ENCODE measurements at places on chromosomes 2 and 18.

DNA sequence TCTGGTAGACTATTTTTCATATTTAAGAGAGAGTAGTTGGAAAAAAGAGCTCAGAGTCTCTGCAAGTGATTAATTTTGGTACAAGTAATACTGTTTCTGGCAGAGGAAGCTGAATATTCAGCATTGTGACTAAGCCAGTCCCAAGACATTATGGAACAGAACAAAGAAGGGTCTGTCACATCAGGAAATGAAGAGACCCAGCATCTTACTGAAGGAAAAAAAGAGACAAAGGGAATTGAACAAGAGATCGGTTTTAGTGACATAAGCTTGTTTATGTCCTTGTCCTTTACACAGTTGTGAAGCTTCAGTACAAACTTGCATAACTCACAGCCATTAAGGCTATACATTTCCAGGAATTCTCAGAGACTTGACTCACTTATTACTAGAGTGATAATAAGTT lies 568.5 kb upstream of the SLC8A1 start:
- DNase-seq = no peak

GRCh38 chr2:237527233-237527632 lies 39.1 kb upstream of the PRLH start:
- no peak for DNase-seq

DNA sequence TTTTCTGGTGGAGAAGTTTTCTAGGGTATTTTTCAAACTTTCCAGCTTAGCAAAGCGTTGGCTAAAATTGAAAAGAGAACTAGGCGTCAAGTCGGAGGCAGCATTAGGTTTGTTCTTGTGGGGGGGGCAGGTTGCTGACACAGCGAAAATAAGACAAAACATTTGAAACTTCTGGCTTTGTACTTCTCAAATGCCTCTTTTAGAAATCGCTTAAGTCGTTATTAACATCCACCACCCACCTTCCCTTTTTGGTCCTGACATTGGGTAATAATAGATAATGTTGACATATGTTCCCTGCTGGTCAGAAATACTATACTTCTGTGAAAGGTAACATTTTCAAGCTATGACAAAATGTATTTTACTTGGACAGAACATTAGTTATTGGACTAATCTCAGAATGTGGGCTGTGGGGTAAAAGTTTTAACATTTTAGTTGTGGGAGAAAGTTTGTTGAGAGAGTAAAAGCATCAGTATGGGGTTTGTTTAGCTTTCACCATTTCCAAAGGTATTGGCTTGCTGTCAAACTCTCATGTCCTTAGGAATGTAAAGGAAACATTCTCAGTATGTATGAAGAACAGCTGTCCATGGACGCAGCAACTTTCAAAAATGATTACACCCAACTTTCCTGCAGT lies 88.1 kb upstream of the ZEB2 start:
- DNase-seq = no peak

DNA sequence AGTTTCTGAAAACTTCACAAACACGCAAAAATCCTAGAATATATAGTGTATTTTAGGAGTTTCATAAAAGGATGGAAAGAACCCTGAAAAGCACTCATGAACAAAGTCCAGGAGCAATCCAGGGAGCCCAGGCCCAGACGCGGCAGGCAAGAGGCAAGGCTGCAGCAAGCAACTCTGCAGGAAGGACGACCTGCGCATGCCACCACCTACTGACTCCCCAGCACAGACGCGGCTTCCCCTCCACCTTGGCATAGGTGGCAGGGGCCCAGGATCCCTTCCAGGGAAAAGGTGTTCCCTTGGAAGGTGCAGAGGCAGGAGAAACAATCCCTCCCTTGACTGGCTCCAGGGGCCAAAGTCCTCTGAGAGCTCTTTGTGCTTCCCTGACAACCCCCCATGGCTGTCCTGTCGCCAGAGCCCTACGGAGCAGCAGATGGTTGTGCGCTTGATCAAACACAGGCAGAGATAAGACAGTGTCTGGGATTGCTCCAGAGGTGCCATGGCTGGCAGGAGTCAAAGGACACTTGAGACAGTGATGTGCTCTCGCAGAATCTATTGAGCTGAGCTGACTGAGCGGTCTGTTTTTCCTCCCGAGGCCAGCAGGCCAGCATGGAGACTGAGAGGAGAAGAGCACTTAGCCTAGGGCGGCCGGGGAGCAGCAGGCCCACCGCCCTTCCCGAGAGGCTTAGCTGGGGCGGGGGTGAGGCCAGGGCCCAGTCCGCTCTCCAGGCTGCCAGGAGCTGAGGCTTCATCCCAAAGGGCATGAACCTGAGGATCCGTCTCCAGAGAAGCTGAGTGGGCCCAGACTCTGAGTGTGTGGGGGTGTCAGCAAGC lies 10.8 kb upstream of the AMER3 start:
- no peak for DNase-seq

- DNase-seq = no peak
Measured at GRCh38 chr2:221848286-221848685, 276.2 kb upstream of the EPHA4 start.

GRCh38 chr2:44107086-44107740 lies 61.5 kb upstream of the PPM1B start:
- no peak for DNase-seq

Data from stimulated activated CD8-positive, alpha-beta memory T cell treated with anti-CD3 and anti-CD28 coated beads, Interleukin-15, amount 100 ng/mL, for 48 hours (primary cell).